ENCODE measurements at places on chromosomes 5 and 9. TPM values are rescaled to one million over a fixed set of nuclear protein-coding genes. Genes with fewer than 3 reads are reported as not detected.

GRCh38 chr5:112691758-112692157 is 45.9 kb upstream of the APC start:
- DNase-seq: no peak
- no peaks in the 10 kb centered on the region for H3K36me3 ChIP-seq
- H3K4me3 ChIP-seq: no peak overlapping the region

The CRHBP gene
- total RNA-seq: not detected

- DNase-seq: no peak
- H3K4me3 ChIP-seq: no peak overlapping the region
- no peaks in the 10 kb centered on the region for H3K27me3 ChIP-seq
- H3K27ac ChIP-seq: no peak overlapping the region
- H3K36me3 ChIP-seq: peaks cover 40% of the 10 kb centered on the region
Observed at GRCh38 chr5:1468629-1469527, 23.6 kb upstream of the SLC6A3 start.

GRCh38 chr9:21988056-21988990 is 5.9 kb downstream of the CDKN2A start:
- H3K4me1 ChIP-seq: peaks cover 8% of the 10 kb centered on the region
- H3K27me3 ChIP-seq: peaks cover 81% of the 10 kb centered on the region
- no peak for DNase-seq
- H3K4me3 ChIP-seq: no peak overlapping the region
- peaks cover 9% of the 10 kb centered on the region for H3K36me3 ChIP-seq
- H3K27ac ChIP-seq: no peak overlapping the region

The MOB3B gene
- total RNA-seq: 1.3 TPM

- H3K27me3 ChIP-seq: no peaks in the 10 kb centered on the region
- peaks cover 11% of the 10 kb centered on the region for H3K36me3 ChIP-seq
Observed at GRCh38 chr5:139183502-139183901, 14.7 kb downstream of the SIL1 start.

The ECSCR gene
- 0.49 TPM for total RNA-seq

All from activated naive CD8-positive, alpha-beta T cell treated with anti-CD3 and anti-CD28 coated beads for 36 hours (primary cell).